ENCODE measurements at places on chromosomes 13 and 19. TPM values are rescaled to one million over a fixed set of nuclear protein-coding genes. Genes with fewer than 3 reads are reported as not detected.

The ZNF878 gene
- total RNA-seq, result not detected

GRCh38 chr13:49098771-49099512, 121.2 kb upstream of the MLNR start:
- DNase-seq, result peak; percentile 24

The LRP3 gene
- 29.0 TPM for total RNA-seq

The PCP2 gene
- total RNA-seq, result 0.32 TPM

The C1QTNF9B gene
- total RNA-seq, result not detected

DNA sequence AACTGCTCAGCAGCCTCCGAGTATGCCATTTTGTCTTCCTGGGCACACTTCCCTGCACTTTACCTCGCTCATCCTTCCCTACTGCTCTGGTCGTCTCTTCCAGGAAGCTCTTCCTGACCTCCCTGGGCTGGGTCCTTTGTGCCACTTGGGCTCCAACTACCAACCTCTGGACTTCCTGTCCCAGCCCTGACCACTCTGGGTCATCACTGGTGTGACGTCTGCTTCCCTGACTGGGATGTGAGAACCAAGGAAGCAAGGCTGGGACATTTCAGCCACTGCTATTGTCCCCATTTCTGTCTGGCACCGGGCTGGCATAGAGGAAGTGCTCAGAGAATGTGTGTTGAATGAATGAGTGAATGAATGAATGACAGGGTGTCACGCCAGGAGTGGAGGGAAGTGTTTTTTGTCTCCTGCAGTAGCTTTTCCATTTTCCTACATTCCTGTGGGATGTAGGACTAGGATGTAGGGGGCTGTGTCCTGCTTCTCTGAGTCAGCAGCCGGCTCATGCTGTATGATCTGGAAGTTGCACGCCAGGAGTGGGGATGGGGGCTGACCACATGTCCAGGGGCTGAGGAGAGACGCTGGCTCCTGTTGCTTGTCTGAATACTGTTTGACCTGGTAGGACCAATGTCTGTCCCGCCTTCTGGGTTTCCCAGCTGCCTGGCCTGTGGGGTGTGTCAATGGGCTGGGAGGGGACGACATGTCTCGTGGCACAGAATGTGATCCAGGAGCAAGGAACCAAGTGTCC, 14.7 kb downstream of the NOVA2 start:
- DNase-seq, result no peak

DNA sequence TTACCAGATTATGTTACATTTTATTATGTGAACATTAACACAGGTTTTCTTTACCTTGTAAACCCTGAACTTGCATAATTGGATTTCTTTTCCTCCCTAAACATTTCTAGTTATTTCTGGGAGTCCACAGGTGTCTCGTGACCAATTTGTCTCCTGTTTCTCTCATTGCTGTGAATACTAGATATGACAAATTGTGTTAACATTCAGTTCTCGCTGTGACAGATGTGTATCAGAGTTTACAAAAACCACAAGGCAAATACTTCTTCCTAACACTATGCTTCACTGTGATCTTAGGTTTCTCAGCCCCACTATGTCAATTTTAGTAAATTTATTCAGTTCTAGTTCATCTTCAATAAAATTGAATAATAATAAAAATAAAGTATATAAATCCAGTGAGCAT, 1554.9 kb downstream of the EFNB2 start:
- DNase-seq, result no peak

DNA sequence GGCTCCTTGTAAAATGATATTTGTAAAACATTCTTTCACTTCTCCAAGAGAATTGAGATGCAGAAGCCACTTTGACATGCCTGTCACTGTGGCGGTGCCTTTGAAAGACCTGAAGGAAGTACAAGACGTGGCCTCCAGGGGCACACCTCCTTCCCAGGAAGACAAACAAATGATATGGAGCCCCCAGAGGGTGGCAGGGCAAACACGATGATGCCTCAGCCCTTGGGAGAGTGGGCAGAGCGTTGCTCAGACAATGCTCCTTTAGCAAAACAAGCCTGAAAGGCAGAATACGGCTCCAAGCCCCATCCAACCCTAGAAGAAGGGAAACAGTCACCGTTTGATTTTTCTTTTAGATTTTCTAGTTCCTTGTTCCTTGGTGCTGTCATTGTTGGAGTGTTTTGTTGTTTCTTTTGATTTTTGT, 9.2 kb upstream of the ATP12A start:
- peak; percentile 75 for DNase-seq

GRCh38 chr13:86003029-86003428, 203.8 kb upstream of the SLITRK6 start:
- no peak for DNase-seq

The ZNF611 gene
- total RNA-seq, result 12.2 TPM

DNA sequence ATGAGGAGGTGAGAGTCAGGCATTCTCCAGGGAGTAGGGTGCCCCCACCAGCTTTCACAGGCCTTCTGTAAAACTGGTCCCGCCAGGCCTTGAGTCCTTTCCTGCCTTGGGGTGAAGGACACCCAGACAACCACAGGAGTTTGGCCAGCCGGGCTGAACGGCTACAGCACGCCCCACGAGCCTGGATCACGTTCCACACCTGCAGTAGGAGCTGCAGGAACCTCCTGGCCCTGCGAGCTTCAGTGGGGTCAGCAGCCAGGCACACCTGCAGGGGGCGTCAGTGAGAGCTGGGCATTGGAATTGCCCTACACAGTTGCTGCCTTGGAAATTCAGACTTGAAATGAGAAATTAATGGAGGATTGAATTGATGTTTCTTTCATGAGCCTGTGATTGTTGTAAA, 45.7 kb downstream of the COL4A2 start:
- DNase-seq, result no peak

DNA sequence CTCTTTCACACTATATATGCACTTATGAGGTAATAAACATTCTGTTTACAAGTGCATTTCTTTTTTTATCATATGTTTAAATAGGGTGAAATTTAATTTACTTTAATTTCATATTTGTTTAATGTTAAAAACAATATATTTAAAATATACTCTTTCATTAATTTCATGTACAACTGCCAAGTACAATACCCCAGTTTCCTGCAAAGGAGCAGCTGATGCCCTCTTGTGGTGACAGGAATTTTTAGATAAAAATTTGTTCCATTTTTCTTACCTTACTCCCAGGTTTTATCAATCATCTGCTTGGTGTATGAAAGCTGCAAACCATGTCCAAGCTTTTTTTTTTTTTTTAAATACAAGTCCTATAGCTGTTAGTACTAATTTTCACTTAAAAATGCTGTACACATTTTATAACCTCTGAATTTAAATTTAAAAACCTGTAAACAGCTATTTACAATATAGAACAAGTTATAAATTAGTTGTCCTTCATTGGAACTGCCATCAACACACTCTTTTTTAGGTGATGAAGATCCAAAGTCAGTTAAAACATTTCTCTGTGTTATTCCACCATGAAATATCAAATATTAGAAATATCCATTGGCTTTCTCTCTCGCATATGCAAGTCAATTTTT, 4.9 kb downstream of the PCDH20 start:
- peak; percentile 2 for DNase-seq

DNA sequence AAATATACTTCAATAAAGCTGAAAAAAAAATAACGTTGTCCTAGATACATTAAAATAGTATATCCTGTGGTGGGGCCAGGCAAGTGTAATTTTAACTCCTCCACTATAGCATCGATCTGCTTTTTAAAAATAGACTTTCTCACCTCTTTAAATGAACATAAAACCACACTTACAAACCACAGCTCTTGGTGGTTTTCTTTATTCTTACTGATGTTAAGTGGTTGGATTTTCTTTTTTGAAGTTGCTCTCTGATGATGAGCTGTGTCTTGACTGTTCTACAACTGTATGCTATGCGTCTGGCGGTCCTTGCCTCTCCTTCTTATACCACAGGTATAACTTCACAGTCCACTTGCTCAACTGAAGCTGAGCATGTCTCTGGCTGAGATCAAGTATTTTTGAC, 721.5 kb upstream of the KLHL1 start:
- DNase-seq, result no peak

The SYT3 gene
- 4.6 TPM for total RNA-seq

The SMIM24 gene
- total RNA-seq, result not detected

DNA sequence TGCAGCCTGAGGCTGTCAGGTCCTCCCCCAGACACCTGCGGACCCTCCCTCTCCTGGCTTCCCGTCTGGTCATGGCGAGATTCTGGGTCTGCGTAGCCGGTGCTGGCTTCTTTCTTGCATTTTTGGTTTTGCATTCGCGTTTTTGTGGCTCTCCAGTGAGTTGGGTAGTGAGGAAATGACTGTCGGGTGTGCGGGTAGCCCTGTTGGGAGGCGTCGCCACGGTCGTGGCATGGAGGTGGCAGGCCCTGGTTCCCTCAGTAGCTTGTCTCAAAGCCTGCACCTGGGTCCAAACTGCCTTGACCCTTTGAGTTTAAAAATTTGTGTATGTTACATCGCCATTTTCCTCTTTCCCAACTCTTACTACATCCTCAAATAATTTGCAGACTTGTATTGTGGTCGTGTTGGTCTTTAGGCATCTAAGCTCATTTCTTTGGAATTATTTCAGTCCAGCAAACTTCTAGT, 344 bp downstream of the NHLRC3 start:
- DNase-seq, result no peak

DNA sequence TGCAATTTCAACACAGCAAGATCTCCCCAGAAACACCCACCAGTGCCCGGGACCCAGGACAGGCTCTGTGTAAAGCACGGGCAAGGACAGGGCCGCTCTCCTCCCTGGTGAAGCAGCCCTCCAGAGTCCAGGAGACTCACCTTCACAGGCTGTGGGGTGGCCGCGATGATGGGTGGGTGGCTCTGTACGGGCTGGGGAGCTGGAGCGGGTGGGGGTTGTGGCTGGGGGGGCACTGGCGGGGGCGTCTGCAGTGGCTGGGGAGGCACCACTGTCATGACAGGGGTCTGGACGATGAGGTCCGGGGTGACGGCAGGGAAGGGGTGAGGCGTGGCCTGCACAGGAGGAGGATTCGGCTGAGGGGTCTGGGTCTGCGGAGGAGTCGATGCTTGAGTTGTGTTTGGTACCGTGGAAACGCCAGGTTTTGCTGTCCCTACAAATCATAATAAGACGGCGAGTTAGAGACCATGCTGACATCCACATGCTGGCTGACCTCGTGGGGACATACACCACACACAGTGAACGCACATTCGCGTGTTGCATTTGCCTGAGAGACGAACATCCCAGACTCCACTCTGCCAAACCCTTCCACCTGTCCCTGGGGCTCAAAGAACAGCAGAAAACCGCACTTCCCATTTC, 33.1 kb upstream of the EPHX3 start:
- no peak for DNase-seq

All from HCT116 (cell line).